ENCODE measurements at places on chromosomes 3 and 15. TPM values are rescaled to one million over a fixed set of nuclear protein-coding genes. Genes with fewer than 3 reads are reported as not detected.

- H3K4me3 ChIP-seq, result no peak overlapping the region
- peaks cover 32% of the 10 kb centered on the region for H3K4me1 ChIP-seq
- no peaks in the 10 kb centered on the region for H3K27me3 ChIP-seq
Observed at GRCh38 chr15:71275566-71276335, 160.5 kb downstream of the THSD4 start.

DNA sequence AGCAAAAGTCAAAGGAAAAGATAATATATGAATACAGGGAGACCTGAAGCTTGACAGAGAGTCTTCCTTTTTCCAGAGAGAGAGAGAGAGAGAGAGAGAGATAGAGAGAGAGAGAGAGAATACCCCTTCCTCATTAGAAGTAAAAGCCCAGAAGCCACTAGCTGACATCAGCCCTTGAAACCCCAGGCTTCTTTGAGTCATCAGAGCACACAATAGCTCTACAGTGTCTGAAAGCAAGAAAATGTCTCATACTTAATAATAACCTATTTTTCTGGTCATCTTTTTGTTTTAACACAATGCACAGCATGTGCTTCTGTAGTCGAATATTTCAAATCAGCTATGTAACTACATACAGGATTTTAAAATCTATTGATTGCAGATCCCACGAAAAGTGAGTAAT lies 109.2 kb upstream of the NANOGP8 start:
- no peaks in the 10 kb centered on the region for H3K4me1 ChIP-seq
- no peak for DNase-seq
- no peaks in the 10 kb centered on the region for H3K27me3 ChIP-seq
- no peaks in the 10 kb centered on the region for H3K36me3 ChIP-seq

DNA sequence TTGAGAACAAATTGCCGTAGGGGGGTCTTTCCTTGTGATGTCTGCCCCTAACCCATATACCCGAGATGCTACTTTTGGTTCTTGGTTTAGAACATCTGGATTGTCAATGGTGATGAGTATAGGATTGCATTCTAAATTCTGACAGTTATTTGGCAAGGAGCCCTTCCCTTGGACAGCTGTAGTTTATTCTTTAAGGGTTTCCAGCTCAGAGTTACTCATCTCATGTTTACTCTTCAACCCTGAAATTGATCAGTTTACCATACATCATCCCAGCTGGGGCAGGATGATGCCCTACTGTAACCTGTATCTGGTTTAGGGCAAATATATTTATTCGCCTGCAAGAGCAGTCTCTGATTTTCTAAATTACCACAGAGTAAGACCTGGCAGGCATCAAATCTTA lies 85.7 kb upstream of the XCR1 start:
- DNase-seq, result no peak
- no peaks in the 10 kb centered on the region for H3K27me3 ChIP-seq
- peaks cover 13% of the 10 kb centered on the region for H3K4me1 ChIP-seq

BTLA gene
- not detected for total RNA-seq
